ENCODE measurements at places on chromosomes 4 and X.

DNA sequence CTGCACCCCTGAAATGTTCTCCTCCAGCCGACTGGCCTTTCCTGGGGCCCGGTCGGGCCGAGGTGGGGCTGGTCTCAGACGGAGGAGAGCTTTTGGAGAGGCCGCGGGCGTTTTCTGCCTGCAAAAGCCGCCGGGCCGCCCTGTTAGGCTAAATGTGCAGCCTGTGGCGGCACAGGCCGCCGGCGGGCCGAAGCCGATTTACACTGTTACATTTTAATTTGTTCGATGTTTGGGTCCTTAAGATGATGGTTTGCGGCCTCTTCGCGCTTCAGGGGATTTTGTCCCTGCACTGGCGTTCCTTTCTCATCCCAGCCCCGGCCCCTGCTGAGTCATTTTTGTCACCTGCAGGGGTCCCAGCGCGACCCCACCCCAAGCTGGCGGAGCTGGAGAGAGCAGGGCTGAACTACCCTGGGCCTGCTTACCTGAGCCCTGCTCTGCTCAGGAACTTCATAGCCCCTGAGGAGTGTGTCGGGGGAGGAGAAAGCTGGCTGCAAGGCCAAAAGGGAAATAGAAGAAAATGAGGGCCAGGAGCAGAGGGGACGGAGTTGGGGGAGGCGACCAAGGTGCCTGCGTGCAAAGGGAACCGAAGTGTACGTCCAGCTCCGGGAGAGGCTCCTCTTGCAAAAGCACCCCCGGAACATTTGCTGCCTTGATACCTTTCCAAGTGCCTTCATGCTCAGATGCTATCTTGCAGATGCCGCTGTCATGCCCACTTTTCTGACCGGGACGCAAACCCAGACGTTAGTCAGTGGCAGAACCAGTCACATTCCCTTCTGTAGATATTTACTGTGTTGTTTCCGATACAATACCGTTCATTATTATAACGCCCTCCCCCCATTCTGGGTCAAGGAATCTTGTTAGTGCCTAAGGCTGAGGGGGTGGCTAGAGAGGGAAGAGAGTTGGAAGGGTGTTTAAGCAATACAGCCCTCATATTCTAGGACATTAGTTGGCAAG lies 977 bp upstream of the RBBP7 start:
- DNase-seq = peak; percentile 65

DNA sequence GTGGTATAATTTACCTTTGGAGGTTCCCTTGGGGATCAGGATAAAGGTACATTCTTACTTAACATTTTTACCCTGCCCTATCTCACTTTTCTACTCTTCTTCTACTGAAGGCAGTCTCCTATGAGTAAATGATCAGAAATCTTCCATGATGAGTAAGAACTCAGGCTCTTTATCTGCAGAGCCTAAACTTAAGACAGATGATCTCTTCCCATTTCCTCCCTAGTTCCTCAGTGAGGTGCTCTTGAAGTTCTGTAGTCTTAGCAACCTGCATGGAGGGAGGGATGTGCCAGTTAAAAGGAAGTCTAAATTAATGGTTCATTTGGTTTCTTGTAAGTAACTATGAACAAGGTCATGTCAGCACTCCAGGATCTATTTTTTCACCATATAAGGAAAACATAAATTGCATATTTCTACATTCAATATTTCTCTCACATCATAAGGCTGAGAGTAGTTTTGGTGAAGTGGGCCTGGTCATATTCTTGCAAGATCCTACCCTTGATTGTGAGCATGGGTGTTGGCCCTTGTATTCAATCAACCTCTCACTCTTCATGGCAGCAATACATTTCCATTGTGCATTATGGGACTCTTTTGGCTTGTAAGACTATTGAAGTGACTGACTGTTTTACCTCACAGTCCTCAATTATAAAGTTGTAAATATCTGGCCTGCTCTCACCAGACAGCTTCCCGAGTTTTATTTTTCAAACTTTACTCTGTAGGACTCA lies 295.5 kb downstream of the SLC7A11 start:
- no peak for DNase-seq

- DNase-seq = no peak
These were observed 537.5 kb upstream of the SPANXN1 start for GRCh38 chrX:144709841-144710240.

- no peak for DNase-seq
These were observed 16.6 kb downstream of the FRMPD3 start for GRCh38 chrX:107465932-107466620.

GRCh38 chrX:120244395-120244734 lies 6.2 kb upstream of the ZBTB33 start:
- no peak for DNase-seq

GRCh38 chrX:23554304-23554703 lies 113.0 kb upstream of the PRDX4 start:
- DNase-seq = peak; percentile 51

- DNase-seq = no peak
These were observed 46.9 kb upstream of the HSD17B10 start for GRCh38 chrX:53481093-53481492.

DNA sequence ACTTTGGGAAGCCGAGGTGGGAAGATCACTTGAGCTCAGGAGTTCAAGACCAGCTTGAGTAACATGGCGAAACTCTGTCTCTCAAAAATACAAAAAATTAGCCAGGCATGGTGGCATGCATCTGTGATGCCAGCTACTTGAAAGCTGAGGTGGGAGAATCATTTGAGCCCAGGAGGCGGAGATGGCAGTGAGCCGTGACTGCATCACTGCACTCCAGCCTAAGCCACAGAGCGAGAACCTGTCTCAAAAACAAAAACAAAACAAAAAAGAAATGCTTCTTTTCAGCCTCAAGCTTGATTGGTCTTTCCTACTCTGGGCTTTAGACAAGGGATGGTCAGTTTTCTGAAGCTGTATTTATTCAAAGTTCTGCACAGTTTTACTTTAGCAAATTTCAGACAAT lies 15.8 kb upstream of the DHRSX start:
- no peak for DNase-seq

GRCh38 chr4:84503495-84504437 lies 4.7 kb upstream of the NKX6-1 start:
- peak; percentile 67 for DNase-seq

DNA sequence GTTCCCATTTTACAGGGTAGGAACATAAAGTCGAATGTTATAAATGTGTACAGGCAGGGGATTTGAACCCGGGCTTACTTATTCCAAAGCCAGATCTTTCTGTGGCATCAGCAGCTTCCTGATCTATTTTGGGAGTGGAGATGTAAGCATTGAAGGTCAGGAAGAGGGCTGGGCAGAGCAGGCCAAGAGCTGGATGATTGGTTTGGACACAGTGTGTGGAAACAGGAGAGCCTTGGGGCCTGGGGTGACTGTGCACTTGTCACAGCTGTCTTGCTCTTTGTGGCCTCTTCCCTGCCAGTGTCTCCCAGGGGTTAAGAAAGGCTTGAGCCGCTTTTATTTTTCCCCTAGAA lies 127.9 kb upstream of the ENPP6 start:
- DNase-seq = no peak

- DNase-seq = no peak
These were observed 153.9 kb downstream of the PCDH18 start for GRCh38 chr4:137378393-137378792.
